ENCODE measurements at places on chromosomes 16 and 17. TPM values are rescaled to one million over a fixed set of nuclear protein-coding genes. Genes with fewer than 3 reads are reported as not detected.

DNA sequence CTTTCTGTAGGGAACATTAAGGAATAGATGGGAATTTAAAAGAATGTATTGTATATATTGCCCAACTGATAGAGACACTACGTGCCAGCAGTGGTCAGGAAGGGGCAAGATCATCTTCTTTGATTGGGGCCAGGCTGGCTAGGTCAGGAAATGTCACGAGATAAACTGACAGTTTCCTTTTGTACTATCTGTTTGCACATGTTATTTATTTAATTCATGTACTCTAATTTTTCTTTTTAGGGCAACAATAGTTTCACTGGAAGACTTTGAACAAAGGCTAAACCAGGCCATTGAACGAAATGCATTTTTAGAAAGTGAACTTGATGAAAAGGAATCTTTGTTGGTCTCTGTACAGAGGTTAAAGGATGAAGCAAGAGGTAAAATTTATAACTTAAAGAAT, 12.6 kb downstream of the NDEL1 start:
- DNase-seq = no peak

DNA sequence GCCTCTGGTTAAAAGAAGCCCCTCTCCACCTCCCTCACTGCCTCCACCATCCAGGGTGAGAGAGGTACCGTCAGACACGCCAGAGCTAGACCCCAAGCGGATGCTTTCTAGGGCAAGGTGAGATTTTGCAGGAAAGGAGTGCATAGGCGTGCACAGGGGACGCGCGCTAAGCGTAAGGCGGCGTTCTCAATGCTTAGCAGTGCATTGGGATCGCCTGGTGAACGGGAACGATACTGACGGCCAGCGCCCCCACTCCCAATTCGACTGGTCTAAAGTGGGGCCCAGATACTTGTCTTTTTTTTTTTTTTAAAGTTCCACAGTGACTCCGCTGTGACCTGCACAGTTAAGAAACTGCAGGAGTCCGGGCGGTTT, 57.9 kb upstream of the CREBBP start:
- DNase-seq = peak; percentile 62

- peak; percentile 92 for DNase-seq
Observed at GRCh38 chr17:44533533-44534246, 23.6 kb upstream of the FZD2 start.

GRCh38 chr16:3946604-3947180, 66.2 kb upstream of the CREBBP start:
- peak; percentile 64 for DNase-seq

GRCh38 chr16:23838485-23839142, 2.8 kb downstream of the PRKCB start:
- DNase-seq = no peak

GRCh38 chr16:51163894-51164566, 13.0 kb upstream of the SALL1 start:
- DNase-seq = no peak

DNA sequence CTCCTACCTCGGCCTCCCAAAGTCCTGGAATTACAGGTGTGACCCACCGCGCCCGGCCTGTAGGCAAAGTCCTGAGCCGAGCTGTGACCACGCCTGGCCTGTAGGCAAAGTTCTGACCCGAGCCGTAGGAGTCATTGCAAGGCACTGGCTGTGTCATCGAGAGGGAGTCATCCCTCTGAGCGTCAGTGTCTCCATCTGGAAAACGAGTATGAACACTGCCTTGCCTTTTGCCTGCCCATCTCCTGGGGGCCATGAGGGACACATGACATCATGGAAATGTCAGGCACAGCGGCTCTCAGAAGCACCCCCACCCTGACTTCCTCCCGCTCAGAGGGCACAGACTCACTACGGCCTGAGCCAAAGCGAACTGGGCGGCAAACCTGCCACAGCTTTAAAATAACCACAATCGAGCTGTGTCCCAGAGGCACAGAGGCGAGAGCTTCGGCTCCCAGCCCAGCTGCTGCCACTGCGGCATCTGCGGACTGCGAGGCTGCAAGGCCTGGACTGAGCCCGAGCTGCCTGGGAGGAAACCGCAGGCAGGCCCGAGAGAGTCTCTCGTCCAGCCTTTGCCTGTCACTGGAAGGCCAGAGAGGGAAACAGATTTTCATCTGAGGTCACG, 50.8 kb downstream of the RPH3AL start:
- peak; percentile 48 for DNase-seq

- DNase-seq = no peak
Observed at GRCh38 chr17:82767041-82767754, 15.3 kb downstream of the TBCD start.

GRCh38 chr16:27473101-27473900, 71.3 kb downstream of the IL21R start:
- DNase-seq = no peak

GRCh38 chr16:11500700-11501346, 85.9 kb downstream of the LITAF start:
- no peak for DNase-seq

DNA sequence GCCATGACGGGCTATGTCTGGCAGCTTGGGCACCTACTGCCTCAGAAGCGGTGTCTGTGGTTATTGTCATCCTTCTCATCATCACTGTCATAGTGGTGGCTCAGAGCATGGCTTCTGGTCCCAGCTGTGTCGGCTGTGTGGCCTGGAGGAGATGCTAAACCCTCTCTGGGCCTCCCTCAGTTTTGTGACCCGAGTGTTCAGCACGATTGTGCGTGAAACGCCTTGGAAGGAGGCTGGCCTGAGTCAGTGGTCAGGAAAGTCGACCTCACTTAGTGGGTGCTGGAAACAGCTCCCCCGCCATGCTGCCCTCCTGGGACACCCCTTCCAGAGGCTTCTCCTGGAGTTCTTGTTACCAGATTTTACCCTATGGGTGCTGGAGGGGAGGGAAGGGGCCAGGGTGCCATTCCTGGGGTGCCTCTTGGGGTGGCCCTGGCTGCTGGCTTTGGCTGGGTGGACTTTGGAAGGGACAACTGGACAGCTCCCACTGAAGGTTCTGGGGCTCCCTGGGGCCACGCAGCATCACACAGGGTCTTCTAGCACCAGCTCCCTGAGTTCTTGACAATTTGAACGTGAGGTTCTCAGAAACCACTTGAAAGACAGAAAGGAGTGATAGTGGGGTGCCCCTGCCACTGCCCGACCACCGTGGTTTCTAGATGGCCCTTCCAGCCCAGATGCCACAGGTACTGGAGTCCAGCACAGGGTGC, 226.5 kb upstream of the GSE1 start:
- DNase-seq = no peak

Gene PMFBP1
- 0.23 TPM for total RNA-seq

Gene CIBAR2
- total RNA-seq = not detected
